ENCODE measurements at places on chromosomes 7 and 10.

- DNase-seq, result no peak
These were observed 59.9 kb downstream of the ADARB2 start for GRCh38 chr10:1677307-1677939.

DNA sequence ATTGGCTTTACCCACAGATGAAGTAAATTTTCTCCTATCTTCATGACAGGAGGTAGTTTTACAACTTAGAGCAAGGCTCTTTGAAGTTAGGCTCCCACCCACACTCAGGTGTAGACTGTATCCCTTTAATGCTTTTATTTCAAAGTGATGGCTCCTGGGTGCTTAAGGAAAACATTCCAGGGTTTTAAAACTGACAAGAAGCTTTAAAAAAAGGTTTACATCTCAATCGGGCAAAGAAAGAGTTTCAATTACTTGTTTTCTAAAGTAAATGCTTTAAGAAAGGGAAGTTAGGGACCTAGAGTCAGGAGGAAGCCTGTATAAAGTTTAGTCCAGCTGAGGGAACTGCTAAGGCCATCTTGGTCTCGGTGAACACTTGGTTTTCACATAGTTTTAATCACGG, 1153.8 kb upstream of the C7orf33 start:
- no peak for DNase-seq

DNA sequence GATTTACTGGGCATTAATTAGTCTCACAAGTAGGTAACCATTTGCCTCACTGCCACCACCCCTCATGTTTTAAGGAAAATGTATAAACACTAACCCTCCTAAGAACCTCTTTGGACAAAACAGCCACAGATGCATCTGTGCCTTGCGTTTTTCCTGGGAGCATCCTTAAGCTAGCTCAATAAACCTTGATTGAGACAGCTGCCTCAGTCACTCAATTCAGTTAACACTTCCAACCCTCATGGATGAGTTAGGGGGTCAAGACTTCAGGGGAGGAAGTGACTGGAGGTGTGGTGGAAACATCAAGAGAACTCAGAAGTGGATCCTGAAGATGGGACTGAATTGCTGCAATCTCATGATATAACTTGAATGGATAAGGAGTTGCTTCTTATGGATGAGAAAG, 31.5 kb downstream of the CUL2 start:
- no peak for DNase-seq

GRCh38 chr10:22219308-22219707, 1.5 kb upstream of the EBLN1 start:
- peak; percentile 17 for DNase-seq

DNA sequence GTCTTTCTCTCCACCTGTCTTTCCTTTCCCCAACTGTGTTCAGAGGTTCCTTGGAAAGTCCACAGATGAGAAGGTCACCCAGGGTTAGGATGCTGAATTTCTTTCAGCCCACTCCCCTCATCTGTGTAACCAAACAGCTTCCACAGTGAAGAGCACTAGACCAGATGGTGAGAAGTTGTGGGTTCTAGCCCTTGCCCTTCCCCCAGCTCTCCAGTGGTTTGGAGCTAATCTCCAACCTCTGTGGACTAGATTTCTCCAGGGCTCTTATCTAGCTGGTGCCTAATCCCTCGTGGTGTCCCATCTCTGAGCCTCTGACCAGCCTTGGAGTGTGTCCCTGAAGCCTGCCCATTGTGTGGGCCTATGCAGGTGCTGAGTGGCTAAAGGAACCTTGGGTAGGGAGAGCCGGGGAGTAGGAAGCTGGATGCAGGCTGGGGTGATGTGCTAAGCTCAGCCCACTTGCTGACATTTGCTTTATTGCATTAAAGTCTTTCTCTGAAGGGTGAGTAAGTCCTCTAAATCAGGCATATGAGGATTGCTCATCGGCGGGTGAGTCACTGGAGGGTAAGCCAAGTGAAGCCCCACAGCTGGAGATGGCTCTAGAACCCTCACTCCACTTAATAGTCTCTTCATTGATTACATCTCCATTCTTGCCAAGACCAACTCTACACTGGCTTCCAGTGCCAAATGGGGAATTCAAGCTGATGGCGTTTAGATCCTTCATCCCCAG, 14.9 kb downstream of the DUSP5 start:
- peak; percentile 83 for DNase-seq

DNA sequence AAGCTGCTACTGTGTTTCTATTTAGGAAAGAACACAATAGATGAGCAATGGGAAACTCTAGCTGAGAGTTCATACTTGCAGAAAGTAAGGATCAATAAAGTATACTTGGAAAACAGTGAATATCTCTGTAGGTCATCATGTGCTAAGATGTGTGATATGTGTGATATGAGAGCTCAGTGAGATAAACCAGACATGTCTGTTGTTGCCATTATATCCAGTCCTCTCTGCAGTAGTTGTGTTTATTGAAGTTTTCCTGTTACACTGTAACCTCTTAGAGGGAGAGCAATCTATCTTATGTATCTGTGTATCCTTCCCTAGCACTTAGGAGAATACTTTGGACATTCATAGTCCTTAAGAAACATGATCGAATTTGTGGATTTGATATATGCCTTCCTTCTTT, 19.1 kb downstream of the TRUB1 start:
- DNase-seq, result no peak

GRCh38 chr7:40714363-40715052, 579.7 kb downstream of the SUGCT start:
- no peak for DNase-seq

- DNase-seq, result no peak
These were observed 10.7 kb upstream of the FHIP2A start for GRCh38 chr10:114810926-114811325.

GRCh38 chr10:97882142-97883091, 32.8 kb downstream of the GOLGA7B start:
- DNase-seq, result peak; percentile 99

Data from RCC 7860 (cell line).